ENCODE measurements at places on chromosomes 7 and 10.

- no peak for DNase-seq
These were observed 322.0 kb downstream of the FRMD4A start for GRCh38 chr10:14008740-14009080.

GRCh38 chr10:118669020-118669791 lies 73.8 kb upstream of the PRLHR start:
- no peak for DNase-seq

GRCh38 chr7:22355620-22356009 lies 1.3 kb downstream of the RAPGEF5 start:
- no peak for DNase-seq

- no peak for DNase-seq
These were observed 14.2 kb upstream of the LFNG start for GRCh38 chr7:2505401-2505800.

DNA sequence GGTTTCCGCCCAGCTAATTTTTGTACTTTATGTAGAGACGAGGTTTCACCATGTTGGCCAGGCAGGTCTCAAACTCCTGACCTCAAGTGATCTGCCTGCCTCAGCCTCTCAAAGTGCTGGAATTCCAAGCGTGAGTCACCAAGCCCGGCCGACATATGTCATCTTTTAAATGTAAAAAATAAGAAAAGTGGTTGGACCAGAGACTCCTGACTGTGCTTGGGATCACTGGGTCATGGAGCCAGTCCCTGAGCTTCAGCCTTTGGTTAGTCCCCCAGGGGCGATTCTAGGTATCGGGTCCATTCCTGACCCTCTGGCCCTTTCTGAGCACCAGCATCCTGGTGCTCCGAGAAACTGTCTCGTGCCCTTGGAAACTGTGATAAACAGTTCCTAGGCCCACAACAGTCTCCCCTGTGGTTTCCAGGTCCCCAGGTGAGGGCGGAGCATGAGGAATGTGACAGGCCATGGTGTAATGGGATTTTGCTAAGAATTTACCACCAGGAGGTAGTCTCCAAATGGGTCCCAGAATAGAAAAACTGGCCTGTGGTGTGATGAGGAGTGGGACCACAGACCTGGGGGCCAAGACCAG lies 32.8 kb downstream of the UBTD1 start:
- no peak for DNase-seq

DNA sequence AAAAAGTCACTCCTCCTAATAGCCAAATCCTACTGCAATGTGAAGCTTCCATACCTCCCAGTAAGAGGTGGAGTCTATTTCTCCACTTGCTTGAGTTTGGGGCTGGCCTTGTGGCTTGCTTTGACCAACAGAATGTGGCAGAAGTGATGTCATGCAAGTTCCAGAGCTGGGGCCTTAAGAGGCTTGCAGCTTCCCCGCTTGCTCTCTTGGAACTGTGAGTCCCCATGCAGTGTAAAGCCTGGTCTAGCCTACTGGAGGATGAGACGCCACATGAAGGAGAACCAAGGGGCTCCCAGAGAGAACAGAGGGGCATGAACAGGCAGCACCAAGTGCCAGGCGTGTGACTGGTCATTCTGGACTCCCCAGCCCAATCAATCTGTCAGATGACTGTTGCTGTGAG lies 58.6 kb upstream of the OPALIN start:
- no peak for DNase-seq

GRCh38 chr7:131586259-131586658 lies 29.8 kb upstream of the PODXL start:
- no peak for DNase-seq

DNA sequence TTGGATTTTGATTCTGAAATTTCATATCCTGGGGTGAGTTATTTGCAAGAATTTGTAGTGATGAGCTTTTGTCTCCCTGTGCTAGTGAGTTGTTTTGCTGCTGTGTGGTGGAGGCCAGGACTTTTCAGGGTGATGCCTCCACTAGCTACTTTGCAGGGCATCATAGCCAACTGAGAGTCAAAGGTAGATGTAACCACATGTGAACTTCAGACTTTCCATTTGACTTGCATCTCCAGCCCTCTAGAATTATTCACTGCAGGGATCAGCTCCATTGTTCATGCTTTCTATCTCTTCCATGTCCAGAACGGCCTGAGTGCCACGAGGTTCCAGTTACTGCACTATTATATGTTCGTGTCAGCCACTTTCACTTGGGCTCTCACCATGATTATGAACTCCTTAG lies 534.3 kb downstream of the GRM8 start:
- DNase-seq, result no peak

DNA sequence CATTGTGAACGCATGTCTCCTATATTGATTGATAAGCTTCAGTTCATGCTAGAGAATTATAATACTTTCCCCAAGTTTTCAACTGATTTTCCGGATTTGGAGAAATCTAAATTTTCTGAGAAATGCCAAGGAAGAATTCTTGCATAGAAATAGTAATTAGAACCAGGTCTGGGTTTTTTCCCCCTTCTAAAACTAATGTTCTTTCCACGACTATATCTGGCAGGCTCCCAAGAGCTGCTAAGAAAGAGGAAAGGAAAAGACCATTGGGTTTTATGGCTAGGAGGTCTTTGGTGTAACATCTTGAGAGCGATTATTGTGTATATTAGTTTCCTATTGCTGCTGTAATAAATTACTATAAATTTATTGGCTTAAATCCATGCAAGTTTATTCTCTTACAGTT lies 71.8 kb upstream of the CACNB2 start:
- DNase-seq, result no peak

- DNase-seq, result no peak
These were observed 153.4 kb upstream of the KLF14 start for GRCh38 chr7:130887182-130887956.

DNA sequence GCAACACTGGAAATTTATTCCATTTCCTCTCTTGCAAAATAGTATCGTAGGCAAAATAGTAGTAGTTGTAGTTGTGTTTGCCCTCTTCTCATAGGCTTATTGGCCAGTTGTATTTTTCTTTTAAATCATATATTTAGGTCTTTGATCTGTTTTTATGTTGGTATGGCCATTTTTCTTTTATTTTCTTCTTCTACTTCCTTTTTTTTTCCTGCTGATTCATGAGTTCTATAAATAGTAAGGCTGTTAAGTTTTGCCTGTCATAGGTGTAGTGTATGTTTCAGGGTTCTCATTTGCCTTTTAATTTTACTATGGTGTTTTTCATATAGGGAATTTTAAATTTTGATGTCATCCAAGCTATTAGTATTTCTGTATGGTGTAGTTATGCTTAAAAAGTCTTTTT lies 25.4 kb upstream of the MRC1 start:
- DNase-seq, result no peak

DNA sequence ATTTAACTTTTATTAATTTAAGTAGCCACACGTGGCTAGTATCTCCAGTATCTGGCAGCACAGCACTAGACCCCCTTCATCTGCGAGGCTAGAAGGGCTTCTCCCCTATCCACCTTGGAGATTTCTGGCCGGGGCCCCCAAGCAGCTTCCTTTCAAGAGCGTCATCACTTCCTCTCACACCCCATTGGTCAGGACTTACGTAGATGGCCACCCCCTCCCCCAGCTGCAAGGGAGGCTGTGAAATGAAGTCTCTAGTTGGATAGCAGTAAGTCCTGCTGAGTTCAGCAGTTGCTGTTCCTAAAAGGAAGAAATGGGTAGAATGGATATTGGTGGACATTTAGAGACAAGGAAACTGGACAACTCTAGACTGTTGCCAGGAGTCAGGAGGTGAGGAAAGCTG lies 33.8 kb upstream of the COMTD1 start:
- DNase-seq, result no peak

Measured in T-helper 2 cell (primary cell).